Right renal pelvis (tissue), 4 donors: ENCODE measurements at places on chromosomes 3 and 15. TPM values are rescaled to one million over a fixed set of nuclear protein-coding genes. Genes with fewer than 3 reads are reported as not detected.

GRCh38 chr3:61955483-61955882 is 394.1 kb downstream of the PTPRG start:
- DNase-seq = no peak

DNA sequence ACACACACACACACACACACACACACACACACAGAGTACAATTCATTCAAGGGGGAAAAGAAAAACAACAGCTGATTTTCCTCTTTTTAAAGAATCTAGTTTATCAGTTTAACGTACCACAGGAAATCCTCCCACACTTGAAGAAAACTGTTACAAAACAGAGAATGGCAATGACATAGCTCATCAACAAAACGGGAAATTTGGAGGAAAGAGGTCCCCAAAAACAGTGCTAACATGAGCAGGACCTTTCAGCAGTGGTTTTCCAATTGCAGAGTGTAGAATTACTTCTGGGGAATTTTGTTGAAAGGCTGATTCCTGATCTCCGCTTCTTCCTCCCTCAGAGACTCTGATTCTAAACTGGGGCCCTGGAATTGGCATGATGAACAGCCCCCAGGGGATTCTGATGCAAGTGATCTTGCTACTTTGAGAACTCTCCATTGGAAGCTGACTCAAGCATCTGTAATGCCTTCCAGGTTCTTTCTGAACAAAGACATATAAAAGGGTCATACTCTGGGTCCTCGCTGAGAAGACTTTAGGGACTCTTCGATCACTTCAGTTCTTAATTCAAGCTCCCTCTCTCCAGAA is 442.6 kb upstream of the PROK2 start:
- DNase-seq = no peak

- peak; percentile 29 for DNase-seq
These were observed 317.8 kb upstream of the AGTR1 start for GRCh38 chr3:148379763-148380382.

- no peak for DNase-seq
These were observed 1.9 kb upstream of the C3orf49 start for GRCh38 chr3:63817225-63817624.

DNA sequence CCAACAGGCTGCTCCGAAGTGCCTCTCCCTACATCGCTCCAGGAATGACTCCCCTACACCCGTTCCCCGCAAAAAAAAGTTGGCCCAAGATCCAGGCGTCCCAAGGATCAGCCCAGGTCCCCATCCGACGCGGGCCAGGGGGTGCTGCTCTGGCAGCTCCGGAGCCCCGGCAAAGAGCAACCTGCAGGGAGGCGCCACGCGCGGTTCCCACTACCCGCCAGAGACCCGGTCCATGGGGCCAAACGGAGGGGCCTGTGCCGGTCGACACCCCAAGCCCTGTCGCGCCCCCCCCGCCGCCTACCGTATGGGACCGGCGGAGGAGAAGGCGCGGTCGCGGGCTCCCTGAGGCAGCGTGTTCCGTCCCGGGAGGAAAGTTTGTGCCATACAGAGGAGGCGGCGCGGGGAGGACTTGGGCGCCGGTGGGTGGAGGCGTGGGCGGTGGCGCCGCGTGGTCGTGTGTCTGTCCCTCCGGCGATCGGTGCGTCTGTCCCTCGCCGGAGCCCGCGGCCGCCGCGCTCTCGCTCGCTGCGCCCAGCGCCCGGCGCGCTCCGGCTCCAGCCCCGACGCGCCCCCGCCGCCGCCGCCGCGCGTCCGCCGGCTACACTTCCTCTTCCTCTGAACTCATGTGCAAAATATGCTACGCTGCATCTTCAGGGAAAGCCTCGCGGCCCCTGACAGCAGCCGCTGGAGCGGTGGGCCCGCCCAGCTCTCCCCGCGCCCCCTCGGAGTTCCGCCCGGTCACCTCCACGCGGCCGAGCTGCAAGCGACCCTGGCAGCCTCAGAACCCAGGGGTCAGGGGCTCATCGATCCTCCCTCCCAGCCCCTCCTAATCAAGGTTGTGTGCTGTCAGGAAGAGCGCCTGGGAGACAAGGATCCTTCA is at the start of gene RFTN1:
Gene RFTN1 (minus strand): TSS at position 559 of the 880 bp plus-strand sequence. CDS start 19,830 bp downstream, outside the sequence.
- no peak for DNase-seq

- no peak for DNase-seq
These were observed 90.1 kb upstream of the ARL6 start for GRCh38 chr3:97674461-97674860.

DNA sequence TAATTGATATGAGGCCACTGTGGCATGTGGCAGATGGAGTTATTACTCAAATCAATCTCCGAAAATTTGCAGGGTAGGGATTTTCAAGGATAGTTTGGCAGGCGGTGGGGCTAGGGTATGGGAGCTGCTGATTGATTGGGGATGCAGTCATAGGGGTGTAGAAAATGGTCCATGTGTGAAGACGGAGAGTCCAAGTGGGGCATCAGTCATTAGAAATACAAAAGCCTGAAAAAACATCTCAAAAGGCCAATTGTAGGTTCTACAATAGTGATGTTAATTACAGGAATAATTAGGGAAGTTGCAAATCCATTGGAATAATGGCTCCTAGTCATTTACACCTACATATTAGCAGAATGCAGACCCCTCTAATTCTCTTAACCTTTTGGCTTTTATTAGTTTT is 4.9 kb downstream of the LEKR1 start:
- no peak for DNase-seq

GRCh38 chr15:69282104-69282743 is 16.5 kb upstream of the PAQR5 start:
- DNase-seq = no peak

GRCh38 chr15:89377024-89377841 is 42.6 kb upstream of the POLG start:
- no peak for DNase-seq

DNA sequence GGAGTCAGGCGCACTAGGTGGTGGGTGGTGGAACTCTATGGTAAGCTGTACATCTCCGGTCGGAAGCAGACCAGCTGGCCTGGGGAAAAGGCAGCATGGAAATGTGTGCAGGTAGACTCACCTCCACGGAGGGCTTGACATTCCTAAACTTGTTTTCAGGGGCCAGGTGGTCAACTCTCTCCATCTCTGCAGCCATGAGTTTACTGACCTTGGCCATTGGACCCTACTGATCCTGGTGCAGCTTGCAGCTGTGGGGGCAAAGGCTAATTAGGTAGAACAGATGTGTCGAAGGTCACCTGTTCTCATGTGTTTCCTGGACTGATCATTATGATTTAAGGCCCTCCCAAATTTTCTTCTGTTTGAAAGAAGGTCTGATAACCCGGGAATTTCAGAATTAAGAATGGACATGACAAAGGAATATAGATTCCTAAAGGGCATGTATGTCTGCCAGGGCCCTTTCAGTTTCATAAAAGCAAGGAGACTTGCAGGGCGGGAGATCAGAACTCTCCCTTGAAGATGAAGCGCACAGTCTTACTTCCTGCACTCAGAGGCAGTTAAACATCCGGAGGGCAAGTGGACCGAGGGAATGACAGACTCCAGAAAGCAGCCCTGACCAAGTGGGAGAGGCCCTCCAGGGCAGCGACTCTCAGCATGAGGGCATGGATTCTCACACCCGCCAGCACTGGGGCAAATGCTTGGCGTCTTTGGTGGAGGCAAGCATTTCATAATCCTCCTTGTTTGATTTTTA is 56.1 kb upstream of the CMTM7 start:
- DNase-seq = no peak

- no peak for DNase-seq
These were observed 24.7 kb upstream of the DYNC1LI1 start for GRCh38 chr3:32595323-32595722.

DNA sequence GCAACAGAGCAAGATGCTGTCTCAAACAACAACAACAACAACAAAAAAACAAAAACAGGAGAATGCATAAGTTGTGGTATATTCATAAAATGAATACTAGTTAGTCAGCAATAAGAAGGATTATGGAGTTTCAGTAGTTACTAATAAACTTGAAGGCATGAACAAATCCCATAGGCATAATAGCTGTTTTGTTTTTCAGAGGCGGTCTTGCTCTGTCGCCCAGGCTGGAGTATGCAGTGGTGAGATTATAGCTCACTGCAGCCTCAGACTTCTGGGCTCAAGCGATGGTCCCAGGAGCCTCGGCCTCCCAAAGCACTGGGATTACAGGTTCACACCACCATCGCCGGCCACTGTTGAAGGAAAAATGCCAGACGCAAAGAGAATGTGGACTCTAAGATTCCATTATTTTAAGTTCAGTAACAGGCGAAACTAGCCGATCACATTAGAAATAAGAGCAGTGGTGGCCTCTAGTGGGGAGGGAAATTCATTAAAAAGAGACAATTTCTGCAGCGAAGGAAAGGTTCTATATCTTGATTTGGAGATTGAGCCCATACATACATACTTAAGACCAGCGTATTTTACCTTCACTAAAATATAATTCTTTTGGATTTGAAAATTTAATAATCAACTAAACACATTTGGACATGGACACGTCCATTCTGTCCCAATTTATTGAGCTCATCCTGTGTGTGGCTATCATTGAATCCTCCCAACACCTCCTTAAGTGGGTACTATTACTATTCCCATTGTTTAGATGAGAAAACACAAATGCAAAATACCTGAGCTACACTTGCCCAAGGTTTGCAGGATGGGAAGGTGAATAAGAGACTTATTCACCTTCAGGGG is 27.4 kb upstream of the HDAC11 start:
- peak; percentile 35 for DNase-seq

- no peak for DNase-seq
These were observed 17.7 kb downstream of the CRTAP start for GRCh38 chr3:33131331-33132018.

DNA sequence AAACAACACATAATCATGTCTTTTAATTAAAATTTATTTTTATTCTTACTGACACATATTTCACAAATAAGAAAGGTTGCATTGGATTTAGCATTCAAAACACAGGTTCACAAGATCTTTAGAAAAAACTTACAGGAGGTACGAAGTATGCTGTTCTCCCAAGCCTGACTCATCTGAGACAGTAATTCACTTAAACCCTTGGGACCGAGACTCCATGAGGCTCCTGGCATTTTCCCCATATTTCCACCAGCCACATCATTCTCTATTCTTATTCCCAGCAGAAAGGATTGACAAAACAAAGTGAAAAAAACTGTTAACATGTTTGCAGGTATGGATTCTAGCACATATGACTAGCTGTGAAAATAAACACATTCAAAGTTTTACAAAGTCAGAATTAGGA is 52.6 kb downstream of the CNTN3 start:
- DNase-seq = no peak

DNA sequence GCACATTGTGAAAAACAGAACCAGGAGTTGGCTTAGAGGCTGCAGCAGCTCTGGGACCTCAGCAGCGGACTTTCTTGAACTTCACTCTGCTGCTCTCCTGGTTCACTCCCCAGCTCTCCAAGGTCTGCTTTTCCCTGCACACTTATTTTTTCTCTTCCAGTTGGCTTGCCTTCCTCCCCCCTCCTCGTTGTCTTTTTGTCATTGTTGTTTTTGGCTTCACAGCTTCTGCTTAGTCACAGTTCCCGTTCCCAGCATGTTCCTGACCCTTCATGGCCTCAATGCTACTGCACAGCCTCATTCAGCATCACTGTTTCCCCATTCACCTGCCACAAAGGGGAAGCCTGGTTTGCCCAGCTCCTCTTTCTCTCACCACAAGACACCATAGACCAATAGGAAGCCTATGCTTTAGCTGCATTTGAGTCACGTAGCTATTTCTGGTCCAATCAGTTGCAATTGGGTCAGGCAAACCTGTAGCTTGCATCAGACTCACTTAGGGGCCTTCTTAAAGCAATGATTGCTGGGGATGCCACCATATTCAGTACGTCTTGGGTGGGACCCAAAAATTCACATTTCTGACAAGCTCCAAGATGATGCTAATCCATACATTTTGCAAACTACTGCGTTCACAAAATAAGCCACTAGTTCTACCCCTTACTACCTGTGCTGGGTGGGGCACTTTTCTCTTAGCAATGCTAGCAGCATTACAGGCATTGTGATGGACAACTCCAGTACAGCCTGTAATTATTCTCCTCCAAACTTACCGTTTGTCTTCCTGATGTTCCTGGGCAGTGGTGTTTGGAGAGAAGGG is 7.8 kb upstream of the SUMF1 start:
- DNase-seq = no peak

GRCh38 chr15:90471769-90472168 is 58.0 kb upstream of the CRTC3 start:
- DNase-seq = no peak

DNA sequence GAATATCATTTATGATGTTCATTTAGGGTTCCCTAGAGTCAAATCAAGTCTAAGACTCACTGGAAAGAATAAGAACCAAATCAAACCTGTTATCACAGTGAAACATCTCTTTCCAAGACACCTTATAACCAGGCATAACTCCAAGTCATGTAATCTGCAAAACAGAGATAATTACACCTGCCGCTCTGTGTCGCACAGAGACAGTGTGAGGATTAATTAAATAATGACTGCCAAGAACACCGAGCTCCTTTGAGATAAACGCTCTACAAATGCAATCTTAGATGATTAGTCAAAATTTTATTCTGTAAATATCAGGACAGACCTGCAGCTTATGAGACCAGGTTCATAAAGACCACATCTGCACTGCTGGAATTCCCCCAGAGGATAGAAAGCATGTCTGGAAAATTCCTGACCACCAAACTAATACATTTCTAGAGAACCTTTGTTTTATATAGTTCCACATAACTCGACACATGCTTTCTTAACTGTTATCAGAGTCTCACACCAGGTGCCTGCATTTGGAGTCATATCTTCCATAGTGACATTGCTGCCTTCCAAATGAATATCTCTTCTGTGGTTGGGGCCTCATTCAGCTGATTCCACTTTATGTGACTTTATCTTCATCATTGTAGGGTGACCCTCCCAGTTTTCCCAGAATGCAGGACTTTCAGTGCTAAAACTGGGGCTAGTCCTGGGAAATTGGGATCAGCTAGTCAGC is 252.8 kb downstream of the CD47 start:
- no peak for DNase-seq

DNA sequence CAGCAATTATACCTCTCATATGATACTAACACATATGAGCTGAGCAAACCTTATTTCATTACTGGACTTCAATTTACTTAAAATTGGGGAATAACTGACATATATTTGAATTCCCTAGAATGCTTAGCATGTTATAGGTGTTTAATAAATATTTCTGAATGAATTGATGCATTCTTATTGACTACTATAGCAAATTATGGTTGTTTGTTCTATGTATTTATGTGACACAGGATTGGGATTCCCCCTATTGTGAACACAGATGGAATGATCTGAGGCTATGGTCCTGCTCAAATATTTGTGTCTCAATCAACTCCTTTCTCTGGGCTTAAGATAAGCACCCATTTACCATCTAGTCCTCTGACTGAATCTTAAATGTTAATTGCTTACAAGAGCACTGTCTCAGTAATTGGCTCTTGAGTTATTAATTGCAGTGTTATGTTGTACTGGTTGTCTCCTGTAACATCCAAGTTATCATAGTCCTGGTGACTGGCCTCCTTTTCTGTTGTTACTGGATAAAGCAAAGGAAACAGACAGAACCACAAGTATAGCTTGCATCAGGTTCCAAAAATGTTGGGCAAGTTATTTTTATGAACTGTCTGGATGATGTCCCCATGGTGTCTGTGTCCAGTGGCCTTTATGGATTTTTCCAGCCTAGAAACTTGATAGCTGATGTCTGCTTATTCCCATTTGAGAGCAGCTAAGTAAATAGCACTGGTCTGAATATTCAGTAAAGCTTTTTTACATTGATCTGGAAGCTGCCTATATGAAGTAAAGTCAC is 2.3 kb upstream of the UACA start:
- DNase-seq = no peak

Gene ERICH6
- 0.98 TPM for polyA plus RNA-seq

Gene KCNMB3
- 4.8 TPM for polyA plus RNA-seq

Gene TCTA
- polyA plus RNA-seq = 35.6 TPM

Gene MUC4
- polyA plus RNA-seq = 1.0 TPM
